ENCODE measurements at places on chromosomes 4 and X.

- peak; percentile 67 for DNase-seq
These were observed 7.0 kb downstream of the TNIP3 start for GRCh38 chr4:121156822-121157769.

DNA sequence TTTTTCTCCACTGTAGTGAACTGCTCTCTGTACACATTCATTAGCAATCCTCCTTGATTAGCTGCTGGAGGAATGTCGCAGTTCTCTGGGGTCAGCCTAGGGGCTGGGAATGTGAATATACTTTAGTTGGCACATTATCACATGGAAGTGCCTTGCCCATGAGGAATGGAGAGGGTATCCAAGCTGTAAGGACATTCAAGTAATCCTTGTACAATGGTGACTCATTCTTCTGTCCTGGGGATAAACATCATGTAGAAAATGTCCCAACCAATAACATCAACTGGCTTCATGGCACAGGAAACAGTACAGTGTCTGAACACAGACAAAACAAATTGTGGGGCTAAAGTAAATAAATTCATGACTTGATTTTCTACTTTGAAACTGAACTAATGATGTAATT is 147.1 kb downstream of the GLRA2 start:
- DNase-seq, result no peak

GRCh38 chr4:83216959-83217683 is 67.5 kb downstream of the COQ2 start:
- DNase-seq, result no peak

- DNase-seq, result no peak
These were observed 43.5 kb downstream of the CHRNA9 start for GRCh38 chr4:40378619-40379018.

- DNase-seq, result no peak
These were observed 27.7 kb downstream of the CD38 start for GRCh38 chr4:15805583-15806517.

- DNase-seq, result no peak
These were observed 67.3 kb downstream of the SLC34A2 start for GRCh38 chr4:25722964-25723363.

DNA sequence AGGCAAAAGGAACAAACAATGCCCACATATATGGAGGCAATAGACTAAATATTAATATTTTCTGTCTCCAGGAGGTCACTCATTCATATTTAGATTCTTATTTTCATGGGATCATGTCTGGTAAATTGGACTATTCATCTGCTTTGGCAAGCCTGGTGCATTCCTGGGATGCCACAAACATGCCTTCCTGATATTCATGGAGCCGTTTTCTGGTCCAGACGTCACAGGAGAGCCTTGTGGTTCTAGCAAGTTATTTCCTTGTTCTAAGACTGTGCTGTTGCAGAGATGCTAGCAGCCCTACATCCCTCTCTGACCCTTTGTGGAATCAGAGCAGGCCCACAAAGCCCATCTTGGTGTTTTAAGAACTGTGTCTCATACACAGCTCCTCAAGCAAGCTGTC is 16.1 kb upstream of the EXOSC9 start:
- DNase-seq, result no peak

DNA sequence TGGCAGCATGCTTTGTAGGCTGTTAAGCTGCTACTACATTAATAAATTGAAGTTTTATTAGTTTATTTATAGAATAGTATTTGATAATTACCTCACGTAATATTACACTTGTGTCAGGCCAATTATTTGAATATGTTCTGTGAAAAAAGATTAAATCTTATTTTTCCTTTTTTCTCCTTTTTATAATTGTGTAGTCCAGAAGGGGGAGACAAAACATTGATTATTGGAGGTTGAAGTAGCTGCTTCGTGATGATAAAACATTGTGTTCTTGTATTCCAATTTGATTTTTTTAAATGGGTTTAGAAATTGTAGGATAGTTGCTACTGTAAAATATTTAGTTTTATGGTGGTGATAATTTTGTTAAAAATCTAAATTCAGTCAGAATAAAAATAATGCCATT is 85.7 kb downstream of the DIAPH2 start:
- no peak for DNase-seq

DNA sequence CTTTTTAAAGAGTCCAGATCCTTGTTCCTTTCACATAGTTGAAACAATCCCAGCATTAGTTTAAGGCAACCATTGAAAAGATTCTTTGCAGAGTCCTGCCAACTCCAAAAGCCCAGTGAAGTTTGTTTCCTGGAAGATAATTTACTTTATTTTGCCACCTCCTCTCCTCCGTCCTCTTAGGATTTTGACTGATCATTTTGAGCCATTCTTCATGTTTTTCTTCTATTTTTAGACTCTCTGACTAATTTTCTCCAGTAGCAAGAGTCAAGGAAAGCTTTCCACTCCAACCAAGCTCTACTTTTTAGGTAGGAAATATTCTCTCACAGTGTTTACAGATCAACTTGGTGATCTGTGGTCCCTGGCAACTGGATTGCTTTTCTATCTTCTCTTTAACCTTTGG is 10.3 kb downstream of the NCBP2L start:
- no peak for DNase-seq

GRCh38 chrX:9619581-9619980 is 146.1 kb downstream of the GPR143 start:
- DNase-seq, result no peak

DNA sequence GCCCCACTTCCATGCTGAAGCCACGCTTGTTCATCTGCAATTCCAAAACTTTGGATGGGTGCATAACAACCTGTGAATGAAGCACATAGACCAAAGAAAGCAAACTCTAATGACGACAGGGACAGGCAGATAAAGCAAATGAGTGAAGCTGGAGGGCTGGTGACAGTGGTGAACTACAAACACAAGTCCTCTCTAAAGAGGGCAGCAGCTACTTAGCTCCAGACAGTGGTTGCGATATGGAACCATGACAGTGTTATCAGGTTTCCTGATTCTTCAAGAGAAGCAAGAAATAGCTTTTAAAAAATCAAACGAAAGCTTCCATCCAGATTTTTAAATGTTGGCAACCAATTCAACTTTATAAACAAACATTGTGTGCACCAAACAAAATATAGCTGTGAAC is 23.8 kb downstream of the NOX1 start:
- DNase-seq, result no peak

- DNase-seq, result no peak
These were observed 12.2 kb upstream of the TMEM128 start for GRCh38 chr4:4260185-4260751.

DNA sequence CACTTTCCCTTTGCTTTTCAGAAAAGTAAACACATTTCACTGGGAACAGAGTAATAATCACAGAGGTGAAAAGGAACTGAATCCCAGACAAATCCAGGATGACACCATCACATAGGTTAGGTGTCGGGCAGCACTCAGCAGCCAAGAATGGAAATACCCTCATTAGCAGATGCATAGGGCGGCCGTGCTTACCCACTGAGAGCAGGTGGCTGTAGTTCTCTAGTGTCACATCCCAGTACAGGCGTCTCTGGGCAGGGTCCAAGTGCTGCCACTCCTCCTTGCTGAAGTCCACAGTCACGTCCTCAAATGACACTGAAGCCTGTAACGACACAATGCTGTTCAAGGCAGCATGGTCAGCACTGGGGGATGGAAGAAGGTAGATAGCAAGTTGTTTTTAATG is 26.9 kb downstream of the ZNF41 start:
- DNase-seq, result no peak

DNA sequence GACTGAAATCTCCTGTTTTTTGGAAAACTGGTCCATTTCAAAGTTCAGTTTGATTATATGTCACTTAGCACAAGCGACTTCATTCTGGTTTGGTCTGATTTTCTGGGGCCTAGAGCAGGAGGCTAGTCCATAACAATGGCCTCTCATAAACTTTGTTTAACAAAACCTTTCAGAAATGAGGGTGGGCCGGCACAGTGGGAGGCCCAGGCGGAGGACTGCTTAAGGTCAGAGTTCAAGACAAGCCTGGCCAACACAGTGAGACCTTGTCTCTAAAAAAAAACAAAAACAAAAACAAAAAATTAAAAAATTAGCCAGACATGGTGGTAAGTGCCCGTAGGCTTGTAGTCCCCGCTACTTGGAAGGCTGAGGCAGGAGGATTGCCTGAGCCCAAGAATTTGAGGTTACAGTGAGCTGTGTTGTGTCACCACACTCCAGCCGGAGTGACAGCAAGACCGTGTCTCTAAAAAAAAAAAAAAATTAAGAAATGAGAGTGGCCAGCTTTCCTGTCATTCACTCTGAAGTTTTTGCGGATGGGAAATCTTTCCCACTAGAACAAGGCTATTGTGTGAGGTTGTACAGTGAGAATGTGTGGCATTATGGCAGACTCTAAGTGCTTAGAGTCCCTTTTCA is 1.2 kb upstream of the PLAC8 start:
- DNase-seq, result no peak

GRCh38 chr4:173202395-173202794 is 33.8 kb downstream of the GALNT7 start:
- no peak for DNase-seq

- DNase-seq, result no peak
These were observed 58.7 kb downstream of the LEF1 start for GRCh38 chr4:108109997-108110416.

GRCh38 chr4:3514221-3514780 is 17.9 kb downstream of the LRPAP1 start:
- DNase-seq, result peak; percentile 39

DNA sequence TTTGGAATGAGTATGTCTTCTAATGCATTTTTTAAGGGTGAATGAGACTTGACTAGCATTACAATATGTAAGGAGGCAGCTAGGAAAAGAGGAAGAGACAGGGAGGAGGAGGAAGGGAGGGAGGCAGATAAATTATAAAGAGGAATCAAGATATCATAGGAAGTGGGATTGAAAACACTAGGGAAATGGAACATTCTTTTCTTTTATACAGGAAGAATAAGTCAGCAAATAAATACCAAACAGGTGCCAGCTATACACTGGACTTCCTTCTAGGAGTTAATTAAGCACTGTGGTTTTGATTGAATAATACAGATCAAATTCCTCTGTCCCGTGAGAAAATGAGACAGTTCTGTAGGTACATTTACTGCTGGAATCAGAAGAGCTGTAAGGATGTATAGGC is 78.6 kb downstream of the PACRGL start:
- DNase-seq, result no peak

DNA sequence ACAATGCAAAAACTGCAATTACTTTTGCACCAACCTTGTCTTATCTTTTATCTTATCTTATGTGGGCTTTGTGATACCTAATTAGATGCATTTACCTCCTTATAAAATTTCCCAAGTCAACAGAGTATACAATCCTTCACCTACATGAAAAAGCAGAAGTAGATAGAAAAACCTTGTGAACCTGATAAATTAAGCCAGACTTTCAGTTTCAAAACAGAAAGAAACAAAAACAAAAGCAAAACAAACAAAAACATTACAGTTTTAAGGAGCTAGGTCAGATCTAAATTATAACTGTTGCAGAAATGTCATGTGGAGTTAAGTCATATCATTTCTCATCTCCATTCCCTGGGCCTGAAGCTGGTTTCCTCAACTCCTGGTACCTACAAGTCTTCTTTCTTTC is 24.9 kb upstream of the CXXC4 start:
- DNase-seq, result no peak

DNA sequence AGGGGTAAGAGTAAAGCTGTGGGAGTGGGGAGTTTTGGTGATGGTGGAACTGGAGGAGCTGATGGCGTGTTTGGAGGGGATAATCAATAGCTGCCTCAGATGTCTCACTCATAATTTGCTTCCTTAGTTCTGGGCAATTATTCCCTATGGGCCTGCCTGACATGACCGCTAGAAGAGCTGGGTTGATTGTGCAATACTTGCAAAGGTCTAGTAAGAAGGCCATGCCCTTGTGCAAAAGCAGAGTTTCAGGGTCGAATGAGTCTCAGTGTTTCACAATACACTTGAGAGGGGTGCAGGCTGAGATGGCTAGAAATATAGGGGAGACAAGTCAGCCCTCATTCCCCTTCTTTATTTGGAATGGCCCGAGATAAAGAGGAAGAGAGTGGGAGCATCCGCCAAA is 858.4 kb upstream of the POU3F4 start:
- DNase-seq, result no peak

DNA sequence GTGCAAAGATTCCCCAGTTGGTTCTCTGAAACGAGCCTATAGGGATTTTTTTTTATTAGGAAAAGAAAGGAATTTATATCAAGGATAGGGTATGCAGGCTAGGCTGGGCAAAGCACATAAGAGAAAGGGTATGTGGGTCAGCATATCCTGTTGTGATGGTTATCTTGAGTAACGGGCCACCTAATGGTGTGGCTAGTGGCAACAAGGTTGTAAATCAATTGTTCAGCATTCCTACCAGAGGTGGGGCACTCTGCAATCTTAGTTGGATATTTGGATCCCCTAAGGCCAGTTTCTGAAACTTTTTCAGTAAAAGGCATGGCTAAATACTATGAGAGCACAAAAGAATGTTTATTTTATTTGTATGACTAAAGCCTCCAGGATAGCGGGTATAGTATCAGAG is 42.7 kb downstream of the DCAF12L1 start:
- DNase-seq, result no peak

GRCh38 chr4:181819946-181820345 is 423.3 kb upstream of the TENM3 start:
- no peak for DNase-seq

DNA sequence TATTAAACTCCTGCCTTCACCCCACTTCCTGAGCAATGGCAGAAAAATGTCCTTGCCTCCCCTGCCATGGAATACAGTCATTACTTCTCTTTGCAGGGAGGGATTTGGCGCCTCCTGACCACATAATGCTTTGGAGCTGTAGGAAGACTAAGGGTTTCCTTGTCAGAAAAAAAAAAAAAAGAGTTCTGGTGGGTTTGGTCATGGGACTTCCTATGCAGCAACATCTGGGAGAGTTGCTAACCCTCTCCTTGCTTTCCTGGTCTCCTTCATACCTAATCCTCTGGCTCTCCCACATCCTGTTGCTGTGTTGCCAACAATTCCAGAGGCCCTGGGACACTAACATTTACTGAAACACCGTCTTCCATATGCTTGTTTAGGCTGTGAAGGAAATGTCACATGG is 75.1 kb upstream of the MBNL3 start:
- DNase-seq, result no peak

- no peak for DNase-seq
These were observed 1028.2 kb downstream of the PCDH7 start for GRCh38 chr4:31748382-31748781.

- no peak for DNase-seq
These were observed 96.9 kb upstream of the GPRIN3 start for GRCh38 chr4:89404530-89404929.

DNA sequence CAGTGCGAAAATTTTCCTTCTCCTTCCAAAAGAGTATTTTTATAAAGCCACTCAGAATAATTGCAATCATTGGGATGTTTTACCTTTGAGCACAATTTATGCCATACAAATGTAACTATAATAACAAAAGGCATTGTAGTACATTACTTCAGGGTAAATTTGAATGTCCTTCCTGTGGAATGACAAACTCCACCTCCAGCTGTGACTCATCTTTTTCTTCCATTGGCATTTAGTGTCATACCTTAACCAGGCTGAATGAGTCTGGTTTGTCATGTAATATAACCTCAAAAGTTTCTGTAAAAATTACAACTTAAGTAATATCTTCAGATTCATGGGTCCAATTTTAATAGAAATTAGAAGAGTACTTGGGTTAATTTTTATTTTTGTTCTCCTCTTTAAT is 93.3 kb downstream of the TMEM47 start:
- DNase-seq, result no peak

- DNase-seq, result no peak
These were observed 79.8 kb upstream of the SMARCAD1 start for GRCh38 chr4:94127707-94128328.

- DNase-seq, result no peak
These were observed 69.4 kb downstream of the EFHC2 start for GRCh38 chrX:44274096-44274495.

- no peak for DNase-seq
These were observed 75.5 kb downstream of the SHROOM2 start for GRCh38 chrX:9861711-9862110.

Data from lower lobe of right lung (tissue), 2 donors.